Activated CD4-positive, alpha-beta T cell treated with anti-CD3 and anti-CD28 coated beads, Interleukin-10, Interleukin-2, amounts not matched to agents 100 ng/mL and 50 ng/mL, durations not matched to agents 16 hours and 8 hours (primary cell): ENCODE measurements at places on chromosomes 16 and 17.

GRCh38 chr16:73196670-73197069 is 148.7 kb upstream of the ZFHX3 start:
- peak; percentile 28 for DNase-seq

GRCh38 chr16:71364133-71364681 is 5.7 kb downstream of the CALB2 start:
- no peak for DNase-seq

DNA sequence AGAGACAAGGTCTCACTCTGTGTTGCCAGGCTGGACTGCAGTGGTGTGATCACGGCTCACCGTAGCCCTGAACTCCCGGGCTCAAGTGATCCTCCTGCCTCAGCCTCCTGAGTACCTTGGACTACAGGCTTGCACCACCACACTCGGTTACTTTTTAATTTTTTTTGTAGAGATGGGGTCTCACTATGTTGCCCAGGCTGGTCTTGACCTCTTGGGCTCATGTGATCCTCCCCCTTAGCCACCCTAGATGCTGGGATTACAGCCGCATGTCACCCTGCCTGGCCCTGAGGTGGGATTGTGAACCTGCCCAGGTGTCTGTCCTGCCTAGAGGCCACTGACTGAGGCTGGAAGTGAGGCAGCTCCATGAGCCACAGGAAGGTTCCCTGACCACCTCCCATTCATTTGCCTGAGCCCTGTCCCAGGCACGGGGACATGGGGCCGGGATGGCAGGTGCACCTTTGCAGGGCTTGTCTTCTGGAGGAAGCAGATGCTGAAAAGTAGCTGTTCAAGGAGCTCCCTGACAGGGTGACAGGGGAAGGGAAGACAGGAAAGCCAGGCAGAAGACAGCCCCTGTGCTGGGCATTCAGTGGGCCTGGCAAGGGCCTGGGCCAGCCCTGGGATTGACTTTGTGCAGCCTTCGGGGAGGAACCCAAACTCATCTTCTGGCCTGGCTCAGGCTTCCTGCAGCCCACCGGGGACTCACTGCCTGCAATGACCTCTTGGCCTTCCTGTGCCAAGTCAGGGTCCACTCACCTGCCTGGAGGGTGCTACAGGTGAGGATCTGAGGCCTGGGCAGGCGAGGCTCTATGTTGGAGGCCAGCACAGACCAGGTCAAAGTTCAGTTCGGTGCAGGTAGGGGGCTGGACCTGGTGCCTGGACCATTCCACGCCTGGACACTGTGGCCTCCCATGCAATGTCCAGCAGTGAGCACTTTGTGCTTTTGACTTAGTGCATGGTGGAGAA is 8.1 kb upstream of the NOTUM start:
- DNase-seq, result no peak

- DNase-seq, result no peak
Measured at GRCh38 chr17:76579281-76579680, 6.4 kb downstream of the ST6GALNAC2 start.

- DNase-seq, result no peak
Measured at GRCh38 chr16:50002190-50002589, 22.8 kb upstream of the CNEP1R1 start.

DNA sequence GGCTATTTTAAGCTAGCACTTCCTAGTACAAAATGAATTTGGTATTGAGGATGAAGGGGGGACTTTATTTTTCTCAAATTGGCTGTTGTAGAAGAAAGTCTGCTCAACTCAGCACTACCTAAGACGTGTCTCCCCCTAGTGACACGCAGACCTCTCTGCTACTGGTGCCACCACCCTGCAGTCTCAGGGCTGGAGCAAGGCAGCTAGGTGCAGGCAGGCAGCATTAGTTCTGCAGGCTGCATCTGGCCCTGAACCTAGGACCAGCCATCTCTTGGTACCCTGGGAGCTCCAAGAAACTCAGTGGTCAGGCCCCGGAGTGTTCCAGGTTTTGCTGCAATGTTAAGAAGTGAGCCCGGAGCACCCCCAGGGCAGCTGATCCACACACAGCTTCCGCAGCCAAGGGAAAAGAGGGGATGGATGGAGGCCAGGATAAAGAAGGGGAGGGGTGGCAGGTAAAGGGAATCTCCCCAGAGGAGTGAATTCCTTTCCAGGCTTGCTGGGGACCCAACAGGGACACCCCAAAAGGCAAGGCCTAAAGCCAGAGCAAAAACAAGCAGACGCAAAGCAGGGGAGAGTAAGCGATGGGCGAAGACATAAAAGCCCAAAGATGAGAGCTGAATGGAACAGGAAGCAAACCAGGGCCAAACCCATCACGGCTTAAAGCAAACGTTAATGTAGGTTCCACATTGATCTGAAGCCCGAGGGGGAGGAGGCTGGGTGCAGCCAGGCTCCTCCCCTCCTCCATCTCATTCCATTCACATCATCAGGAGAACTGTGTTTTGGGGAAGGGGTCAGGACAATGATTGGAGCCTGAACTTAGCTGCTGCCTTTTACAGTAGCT is 200.5 kb downstream of the ZFHX3 start:
- peak; percentile 41 for DNase-seq

DNA sequence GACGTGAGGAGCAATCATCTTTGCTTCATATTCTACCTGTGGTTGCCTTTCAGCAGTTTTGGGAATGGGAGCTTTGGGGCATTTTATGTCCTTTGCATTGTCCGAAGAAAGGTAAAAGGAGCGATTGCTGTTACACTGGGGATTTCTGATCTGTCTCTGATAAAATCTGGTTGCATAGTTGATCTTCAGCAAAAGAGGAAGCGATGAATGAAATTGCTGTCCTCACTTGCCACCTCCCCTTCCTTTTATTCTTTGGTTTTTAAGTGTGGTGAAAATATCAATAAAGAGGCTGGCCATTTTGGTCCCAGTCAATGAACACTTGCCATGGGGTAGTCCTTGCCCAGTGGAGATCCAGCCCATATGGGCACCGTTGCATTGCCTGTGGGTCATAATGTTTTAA is 236.8 kb downstream of the MSI2 start:
- no peak for DNase-seq

- DNase-seq, result peak; percentile 37
Measured at GRCh38 chr17:32882734-32883133, 5.8 kb upstream of the MYO1D start.

DNA sequence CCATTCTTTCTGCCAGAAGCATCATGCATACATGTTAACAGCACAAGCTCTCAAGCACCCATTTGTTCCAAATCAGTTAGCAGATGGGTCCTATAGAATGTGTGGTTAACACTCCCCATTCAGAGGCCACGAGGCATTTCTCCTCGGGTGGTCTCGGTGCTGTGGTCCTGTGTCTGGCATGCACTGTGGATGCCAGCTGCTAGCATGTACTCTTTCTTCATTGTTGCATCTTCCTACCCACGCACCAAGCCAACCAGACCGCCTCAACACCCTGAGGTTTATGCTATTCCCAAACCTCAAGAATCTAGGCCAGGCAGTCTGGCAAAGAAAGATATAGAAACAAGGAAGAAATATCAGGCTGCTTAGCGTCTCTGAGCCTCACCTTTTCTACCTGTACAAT is 27.8 kb upstream of the MRTFB start:
- DNase-seq, result no peak

- DNase-seq, result no peak
Measured at GRCh38 chr16:13393816-13394215, 492.4 kb downstream of the SHISA9 start.

GRCh38 chr16:68086860-68087268 is 1.7 kb downstream of the NFATC3 start:
- no peak for DNase-seq

DNA sequence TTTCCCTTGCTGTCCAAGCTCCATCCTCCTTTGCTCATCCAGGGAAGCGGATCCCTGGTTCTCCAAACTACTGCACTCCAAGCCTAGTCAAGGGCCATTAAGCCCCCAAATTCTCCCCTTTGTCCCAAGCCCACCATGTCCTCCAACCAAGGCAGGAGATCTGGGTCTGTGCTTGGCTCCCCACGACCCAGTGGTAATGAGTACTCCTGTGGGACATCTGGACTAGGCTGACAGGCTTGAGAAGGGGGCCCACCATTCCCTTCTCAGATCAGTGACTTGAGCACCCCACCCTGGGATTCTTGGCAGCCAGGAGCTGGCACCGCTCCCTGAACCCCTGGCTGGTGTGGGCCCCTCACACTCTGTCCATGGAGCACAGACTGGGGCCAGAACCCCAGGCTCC is 17.1 kb downstream of the OSBPL7 start:
- no peak for DNase-seq

- DNase-seq, result peak; percentile 48
Measured at GRCh38 chr16:12729448-12729847, 74.2 kb downstream of the CPPED1 start.

- DNase-seq, result no peak
Measured at GRCh38 chr16:85867189-85867588, 31.8 kb upstream of the IRF8 start.
